ENCODE measurements at places on chromosomes 2 and 18.

- DNase-seq, result no peak
Observed at GRCh38 chr2:205377324-205377723, 305.0 kb upstream of the NRP2 start.

DNA sequence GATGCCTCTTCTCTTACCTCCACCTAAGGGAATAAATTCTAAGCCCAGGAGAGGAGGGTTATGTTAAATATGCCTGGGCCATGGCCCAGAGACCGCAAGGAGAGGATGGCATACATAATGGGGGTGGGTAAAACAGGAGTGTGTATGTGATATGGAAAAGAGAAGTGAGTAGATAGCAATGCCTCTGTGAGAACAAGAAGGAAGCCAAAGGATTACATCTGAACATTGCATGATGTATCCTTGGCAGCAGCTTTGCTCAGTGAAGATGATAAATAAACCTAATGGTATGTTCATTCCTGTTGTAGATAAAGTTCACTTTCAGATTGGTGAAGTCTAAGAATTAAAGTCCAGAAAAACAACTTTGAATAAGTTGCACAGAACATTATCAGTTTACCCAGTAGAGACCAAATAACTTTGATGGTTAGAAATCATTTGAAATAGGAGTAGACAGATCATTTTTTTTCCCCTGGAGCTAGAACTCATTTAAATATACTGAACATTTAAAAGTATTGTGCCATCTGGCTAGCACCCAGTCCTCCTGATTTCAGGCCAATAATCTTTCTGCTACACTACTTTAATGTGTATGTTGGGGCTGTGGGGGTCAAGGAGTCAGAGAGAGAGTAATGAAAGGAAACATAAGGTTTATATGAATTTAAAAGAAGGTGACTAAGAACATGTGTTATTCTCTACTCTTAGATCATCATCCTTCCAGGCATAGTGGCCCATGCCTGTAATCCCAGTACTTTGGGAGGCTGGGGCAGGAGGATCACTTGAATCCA lies 231.7 kb downstream of the PARD3B start:
- peak; percentile 18 for DNase-seq

GRCh38 chr2:4370422-4371090 lies 667.2 kb downstream of the DCDC2C start:
- DNase-seq, result no peak

DNA sequence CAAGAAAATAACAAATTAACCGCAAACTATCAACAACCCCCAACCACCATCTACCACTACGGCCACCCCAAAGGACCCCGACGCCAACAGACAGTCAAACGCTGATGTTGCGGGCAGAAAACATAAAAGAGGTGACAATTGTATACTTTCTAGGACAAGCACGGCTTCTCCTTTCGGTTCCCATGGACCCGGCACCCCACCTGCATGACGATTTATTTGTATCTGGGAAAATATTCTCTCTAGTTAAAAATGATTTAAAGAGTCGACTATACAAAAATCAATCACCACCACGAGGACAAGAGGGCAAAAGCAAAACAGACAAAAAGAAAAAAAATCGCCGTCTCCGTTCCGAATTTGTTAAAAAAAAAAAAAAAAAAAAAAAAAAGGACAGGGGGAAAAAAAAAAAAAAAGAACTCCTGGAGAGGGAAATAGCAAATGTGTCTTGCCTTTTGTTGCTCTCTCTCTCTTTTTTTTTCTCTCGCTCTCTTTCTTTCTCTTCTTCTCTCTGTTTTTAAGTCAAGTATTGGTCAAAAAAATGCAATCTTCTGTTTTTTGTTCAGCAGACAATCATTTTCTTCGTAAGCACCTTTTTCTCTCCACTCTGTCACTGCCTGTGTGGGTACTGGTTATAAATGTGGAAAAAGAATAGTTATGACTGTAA lies 3.6 kb downstream of the SIX3 start:
- no peak for DNase-seq

GRCh38 chr2:218984239-218985020 lies 554 bp downstream of the FEV start:
- peak; percentile 57 for DNase-seq

DNA sequence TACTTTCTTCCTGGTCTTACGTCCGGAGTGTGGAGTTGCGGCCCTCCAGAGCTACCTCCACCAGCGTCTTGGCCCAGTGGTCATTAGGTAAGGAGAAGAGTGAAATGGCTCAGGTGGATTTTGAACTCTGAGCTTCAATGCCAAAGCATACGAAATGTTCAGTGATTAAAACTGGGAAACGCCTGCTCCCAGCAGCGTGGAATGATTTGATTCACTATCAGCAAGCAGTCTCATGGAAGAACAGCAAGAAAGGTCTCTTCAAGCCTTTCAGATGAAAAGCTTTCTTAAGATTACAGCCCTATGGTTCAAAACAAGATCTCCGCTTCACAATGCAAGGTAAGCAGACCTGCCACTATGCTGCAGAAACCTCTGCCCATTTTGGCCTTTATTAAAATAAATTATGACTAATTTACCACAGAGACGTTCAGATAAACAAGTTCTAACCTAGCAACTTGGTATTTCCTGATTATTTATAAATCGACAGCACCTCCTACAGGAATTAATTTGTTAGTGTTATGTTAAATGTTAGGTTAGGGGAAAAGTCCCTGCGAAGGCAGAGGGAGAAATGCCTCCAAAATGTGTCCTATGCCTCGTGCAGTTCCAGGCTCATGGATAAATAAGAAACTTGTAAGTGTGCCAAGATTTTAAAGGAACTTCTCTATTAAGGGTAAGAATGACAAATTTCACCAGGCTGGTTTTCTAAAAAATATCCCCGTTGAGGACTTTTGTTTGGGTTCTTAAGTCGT lies 10.1 kb downstream of the SP9 start:
- peak; percentile 42 for DNase-seq

Measured in NCI-H69 (cell line).